HFF-Myc (cell line): ENCODE measurements at places on chromosomes 12 and 14.

DNA sequence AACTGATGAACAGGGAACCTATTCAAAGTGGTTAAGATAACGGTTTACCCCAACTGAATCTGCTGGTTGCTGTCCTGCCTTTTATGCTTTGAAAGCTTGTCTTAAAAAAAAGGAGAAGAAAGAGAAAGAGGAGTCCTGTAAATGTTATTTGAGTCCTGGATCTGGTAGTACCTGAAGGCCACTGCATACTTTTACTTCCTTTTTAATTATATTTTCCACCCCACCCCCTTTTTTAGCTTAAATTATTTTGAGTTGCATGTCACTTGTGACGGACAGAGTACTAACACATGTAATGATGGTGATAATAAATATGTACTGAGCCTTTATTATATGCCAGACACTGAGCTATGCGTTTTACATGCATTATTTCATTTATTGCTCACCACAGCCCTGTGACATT is 2.5 kb upstream of the AMIGO2 start:
- no peak for DNase-seq

GRCh38 chr12:113134071-113134470 is 1.5 kb downstream of the RASAL1 start:
- no peak for DNase-seq

GRCh38 chr12:6773590-6774351 is 1.5 kb downstream of the LAG3 start:
- no peak for DNase-seq

DNA sequence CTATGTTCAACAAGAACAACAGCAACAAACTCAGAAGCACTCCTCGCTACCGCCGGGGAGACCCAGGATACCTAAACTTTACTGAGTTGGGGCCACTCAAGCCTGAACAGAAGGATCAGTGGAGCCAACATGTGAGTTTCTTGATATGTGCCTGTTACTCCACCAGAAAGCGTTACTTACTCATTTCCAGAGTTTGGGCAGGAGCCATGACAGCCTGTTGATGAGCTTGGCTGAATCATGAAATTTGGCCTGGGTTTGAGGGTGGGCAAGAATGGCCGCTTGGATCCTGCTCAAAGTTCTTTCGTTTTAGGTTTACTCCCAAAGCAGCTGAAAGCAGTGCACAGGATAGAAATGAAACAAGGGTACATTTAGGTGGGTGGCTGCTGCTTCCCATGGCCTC is 12.0 kb upstream of the GALNT6 start:
- no peak for DNase-seq

DNA sequence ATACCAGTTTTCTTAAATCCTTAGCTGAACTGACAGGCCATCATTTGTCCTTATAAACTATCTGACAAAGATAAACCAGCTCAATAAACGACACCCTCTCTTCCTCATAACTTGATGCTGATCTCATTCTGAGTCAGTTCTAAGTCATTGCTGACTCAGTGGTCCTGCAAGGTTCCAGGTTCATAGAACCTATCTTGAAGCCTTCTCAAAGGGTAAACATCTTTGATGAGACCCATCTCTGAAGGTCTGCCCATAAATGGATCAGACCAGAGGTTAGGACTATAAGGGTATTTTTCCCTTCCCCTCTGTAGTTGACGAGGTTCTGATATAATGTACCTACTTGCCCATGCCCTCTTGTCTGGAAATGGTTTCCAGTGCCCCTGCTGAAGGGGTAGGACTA is 11.9 kb downstream of the NAA25 start:
- no peak for DNase-seq

DNA sequence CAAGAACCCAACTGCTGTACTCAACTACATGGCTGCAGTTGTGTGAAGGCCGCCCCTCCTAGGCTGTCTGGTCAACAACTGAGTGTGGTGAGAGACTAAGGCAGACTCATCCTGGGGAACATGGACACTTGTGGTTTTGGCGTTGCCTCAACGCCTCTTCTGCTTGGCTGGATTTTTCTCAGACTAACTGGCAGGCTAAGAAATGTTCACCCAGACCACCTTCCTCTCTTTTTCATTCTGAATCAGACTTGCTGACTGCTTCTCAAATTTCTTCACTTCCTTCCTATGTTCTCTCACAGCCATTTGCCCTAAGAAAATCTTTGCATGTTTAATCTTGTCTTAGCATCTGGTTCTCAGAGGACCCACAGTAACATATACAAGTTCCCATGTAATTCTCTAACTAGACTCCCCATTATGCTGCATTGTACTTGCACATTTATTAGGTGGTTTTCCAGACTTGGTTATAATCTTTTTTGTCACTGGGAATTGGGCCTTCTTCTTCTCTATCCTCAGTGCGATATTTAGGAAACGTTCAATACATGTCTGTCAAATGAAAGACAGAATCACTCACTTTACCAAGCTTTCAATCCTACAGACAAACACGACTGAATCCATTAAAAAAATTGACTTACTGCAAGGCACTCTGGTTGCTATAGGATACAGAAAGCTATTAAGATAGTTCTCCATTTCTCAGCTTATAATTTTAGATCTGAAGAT is 327.6 kb downstream of the CCER1 start:
- DNase-seq, result no peak

- DNase-seq, result no peak
These were observed 26.6 kb downstream of the PIGH start for GRCh38 chr14:67573228-67574010.

- DNase-seq, result no peak
These were observed 19.4 kb downstream of the GPR19 start for GRCh38 chr12:12676605-12677004.

DNA sequence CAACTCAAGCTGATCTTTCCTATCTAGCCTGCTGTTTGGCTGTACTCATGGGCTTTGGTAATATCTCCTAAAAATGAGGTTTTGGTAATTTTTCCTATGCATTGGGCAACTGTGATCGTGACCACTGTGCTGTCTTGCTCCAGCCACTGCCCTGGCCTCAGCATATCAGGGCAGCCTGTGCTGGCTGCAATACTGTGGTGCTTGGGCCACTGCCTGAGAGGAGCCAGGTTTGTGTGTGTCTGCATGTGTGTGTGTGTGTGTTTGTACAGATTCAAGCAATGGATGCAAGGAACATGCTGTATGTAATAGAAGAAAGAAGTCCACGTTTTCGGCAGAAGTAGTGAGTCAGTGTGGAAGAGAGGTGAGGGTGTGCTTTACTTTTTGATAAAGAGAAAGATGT is 13.0 kb downstream of the ERG28 start:
- DNase-seq, result no peak

- DNase-seq, result no peak
These were observed 50.9 kb downstream of the BTG1 start for GRCh38 chr12:92094751-92095161.

DNA sequence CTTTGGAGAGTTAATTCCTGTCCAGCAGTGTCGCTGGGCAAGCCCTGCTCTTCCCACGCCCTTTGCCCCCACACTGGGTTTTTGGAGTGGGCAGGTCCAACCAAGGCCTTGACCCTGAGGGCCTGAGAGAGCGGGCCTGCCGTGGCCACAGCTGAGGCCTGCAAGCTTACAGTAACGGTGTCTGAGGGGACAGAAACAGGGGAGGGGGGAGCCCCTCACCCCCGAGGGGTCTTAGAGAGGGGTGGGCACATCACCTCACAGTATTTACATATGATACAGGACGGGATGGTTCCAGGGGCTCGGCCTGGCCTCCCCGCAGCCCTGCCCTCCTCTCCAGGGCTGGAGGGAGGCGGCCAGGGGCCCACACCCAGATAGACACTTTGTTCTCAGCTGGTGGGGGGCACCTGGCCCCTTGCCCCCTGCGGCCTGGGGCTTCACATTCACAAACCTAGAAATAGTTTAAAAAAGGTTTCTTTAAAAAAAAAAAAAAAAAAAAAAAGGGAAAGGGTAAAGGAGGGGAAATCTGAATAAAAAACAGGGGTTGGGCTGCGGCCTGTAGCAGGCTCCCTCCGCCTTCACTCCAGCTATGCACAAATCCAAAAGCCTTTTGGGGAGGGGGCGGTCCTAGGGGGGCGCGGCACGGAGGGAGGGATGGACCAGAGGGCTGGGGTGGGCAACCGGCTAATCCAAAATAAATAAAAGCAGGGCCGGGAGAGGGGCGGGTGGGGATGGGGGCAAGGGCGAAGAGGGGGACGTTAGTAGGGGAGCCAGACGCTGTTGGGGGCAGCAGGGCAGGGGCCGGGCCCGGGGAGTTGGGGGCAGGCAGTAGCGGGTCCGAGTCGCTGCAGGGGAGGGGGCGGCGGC is 14.8 kb upstream of the PLA2G1B start:
- no peak for DNase-seq

DNA sequence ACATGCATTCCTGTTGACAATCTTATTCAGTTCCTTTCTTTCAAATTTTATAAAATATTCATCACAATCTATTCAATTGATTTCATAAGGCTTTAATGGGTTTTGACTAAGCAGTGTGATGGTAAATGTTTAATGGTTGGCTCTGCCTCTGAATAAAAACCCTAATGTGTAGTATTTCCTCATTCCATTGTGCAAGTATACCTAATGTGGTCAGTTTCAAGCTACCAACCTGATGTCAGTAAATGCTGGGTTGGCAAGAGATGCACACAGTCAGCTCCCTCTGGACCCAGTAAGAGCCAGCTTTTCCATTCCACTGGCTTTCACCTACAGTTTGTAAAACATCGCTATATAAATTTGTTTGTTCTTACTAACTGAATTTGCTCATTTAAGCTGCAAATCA is 53.9 kb downstream of the METTL25 start:
- no peak for DNase-seq

- peak; percentile 54 for DNase-seq
These were observed 21.4 kb upstream of the NCOR2 start for GRCh38 chr12:124588751-124589267.

DNA sequence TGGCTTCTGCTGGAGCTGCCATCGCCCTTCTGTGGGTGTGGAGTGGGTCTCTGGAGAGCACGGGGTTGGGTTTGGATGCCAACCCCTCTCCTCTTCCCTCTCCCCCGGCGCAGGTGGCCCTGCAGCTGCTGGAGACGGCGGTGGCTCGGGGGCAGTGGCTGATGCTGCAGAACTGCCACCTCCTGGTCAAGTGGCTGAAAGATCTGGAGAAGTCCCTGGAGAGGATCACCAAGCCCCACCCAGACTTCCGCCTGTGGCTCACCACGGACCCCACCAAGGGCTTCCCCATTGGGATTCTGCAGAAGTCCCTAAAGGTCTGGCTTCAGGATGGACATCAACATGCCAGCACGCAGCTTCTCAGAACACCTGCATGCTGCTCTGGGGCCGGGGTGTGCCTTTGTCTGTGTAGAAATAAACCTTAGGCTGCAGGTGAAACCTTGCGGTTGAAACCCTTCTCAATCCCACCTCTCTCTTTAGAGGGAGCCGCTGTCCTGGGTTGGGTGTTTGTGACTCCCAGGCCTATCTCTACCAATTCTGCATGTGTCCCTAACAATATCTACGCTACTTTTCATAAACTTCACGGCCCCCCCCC is 44.3 kb downstream of the CCDC92 start:
- no peak for DNase-seq

DNA sequence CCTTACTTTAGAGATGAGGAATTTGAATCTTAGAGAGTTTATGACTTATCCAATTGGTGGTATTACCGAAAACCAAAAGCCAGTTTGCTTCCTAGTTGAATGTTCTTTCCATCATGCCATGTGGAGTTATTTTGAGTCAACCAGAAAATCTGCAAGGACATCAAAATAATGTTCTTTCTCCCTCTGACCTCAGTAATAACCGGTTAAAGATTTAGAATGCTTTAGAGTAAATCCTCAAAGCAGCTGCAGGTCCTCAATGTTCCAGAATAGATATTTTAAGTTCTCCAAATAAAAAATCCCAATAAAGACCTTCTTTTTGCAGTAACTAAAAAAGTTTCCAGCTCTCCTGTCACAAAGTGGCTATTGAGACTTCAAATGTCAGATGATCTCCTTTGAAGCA is 396.6 kb downstream of the ADAMTS20 start:
- no peak for DNase-seq

DNA sequence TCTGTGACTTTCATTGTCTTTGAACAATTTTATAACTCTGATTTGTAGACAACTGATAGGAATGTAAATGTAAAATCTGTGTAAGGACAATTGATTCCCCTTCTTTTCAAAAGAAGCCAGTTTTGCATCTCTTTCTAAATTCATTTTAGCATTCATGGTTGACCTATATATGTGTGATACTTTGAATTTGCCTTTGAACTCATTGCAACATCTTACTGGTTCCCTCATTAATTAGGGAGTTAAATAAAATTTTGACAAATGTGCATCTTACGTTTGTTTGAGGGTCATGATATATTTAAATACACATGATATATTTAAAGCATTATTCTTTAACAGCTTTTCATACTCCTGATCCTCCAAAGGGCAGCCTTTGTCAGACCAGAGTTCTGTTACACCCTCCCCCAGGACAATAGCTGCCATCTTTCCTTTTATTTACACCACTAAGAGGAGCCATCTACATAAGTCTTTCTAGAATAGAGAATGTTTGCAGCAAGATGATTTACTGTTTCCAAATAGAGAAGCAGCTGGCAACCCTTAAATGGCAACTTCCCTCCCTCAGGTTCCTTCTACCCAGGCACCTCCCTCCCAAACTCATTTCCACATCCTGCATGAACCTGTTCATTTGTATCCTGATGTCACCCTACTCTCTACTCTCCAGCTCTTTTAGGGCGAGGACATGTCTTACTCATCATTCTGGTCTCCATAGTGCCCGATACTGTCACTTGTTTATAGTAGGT is 40.2 kb upstream of the APPL2 start:
- DNase-seq, result no peak

GRCh38 chr14:105474483-105475268 is at the start of gene CRIP2:
TSS of gene CRIP2 (plus strand) at chr14:105474821. CDS start at chr14:105474863, 42 bp downstream.
- DNase-seq, result no peak

DNA sequence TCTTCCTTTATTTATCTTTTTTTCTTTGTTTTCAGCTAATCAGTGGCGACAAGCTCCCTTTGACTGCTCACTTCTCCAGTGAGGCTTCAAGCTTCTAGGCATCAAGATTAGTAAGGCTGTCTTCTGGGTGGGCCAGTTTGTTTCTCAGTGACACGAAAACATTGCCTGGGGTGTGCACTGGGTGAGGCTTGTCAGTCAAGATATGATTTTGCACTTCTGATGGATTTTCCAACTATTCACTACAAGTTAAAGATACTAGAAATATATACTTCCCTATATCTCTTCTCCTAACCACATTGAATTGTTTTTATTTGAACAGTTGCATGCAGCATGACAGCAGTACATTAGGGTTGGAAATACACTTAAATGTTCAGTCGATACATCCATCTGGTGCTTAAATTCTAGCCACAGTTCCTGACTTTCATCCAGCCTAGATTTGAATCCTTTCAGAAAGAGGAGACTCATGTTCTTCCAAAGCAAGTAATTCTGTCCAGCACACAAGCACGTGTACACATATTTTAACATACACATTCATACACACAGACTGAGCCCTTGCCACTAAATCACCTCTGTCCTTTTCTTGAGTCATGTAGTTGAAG is 275.6 kb upstream of the NOVA1 start:
- no peak for DNase-seq

DNA sequence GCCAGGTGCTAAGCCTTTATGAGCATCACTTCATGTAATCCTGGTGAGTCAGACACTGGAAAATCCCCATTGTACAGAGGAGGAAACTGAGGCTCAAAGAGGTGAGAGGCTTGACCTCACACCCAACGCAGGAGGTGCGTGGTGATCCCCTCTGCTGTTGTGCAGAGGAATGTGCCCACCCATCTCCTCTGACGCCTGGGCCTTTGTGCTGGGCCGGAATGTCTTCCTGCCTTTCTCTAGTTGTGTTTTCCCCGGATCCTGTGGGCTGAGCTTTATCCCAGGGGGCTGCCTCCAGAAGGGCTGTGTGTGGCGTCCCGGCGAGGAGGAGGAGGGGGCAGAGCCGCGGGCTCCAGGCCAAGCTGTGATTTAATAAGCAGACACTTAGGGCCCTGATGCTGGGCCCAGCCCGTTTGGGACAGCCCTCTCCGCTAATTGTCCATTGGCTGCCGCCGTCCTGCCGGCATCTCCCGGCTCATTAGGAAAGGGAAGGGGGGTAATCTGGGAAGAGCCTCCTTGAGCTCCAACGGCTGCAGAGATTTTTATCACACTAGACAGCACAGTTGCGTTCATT is 653.6 kb downstream of the MED13L start:
- DNase-seq, result no peak
